SHP77 (cell line): ENCODE measurements at places on chromosomes 7 and 10.

DNA sequence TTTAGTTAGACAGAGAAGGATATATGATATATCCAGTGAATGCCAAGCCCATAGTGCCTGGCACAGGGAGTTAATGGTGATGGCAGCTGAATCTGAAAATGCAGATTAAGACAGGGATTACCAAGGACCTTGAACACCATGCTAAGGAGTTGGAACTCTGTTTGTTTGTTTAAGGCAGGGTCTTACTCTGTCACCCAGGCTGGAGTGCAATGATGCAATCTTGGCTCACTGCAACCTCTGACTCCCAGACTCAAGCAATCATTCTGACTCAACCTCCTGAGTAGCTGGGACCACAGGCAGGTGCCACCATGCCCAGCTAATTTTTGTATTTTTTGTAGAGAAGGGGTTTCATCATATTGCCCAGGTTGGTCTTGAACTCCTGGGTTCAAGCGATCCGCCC, 1.6 kb downstream of the AKR1D1 start:
- DNase-seq: no peak

DNA sequence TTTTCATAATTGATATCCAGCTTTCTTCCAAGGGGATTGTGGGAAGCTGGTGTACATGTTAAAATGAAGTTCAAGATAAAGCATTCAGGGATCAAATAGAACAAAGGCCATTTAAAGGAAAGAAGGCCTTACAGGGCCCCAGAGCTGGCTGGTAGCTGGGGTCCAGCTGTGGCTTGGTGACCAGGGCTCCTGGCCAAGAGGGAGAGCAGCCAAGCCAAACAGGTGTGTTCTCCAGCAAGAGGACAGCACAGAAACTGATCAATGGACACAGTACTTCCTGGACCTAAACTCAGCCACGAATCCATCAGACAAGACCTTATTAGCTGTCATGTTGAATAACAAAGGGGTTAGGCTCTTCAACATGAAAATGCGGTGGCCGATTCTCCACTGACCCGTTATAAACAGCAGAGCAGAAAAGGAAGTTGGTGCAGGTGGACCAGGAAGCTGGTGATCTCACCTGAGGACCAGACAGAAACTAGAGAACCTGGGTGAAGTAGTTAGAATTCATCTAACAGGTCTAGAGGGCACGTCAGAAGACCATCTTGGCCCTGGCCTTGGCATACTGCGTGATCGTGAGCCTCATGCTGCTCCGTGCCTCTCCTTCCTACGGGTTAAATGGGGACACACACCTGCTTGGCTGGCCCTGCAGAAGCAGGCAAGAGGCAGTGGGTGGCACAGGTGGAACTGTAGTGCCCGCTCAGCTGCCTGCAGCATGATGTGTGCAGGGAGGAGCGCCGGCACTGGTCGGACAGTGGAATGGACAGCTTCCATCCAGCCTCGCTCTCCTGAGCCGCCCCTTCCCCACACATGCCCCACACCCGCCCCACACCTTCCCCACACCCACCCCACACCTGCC, 53.8 kb downstream of the PARP12 start:
- no peak for DNase-seq

GRCh38 chr10:1591045-1591444, 146.3 kb downstream of the ADARB2 start:
- no peak for DNase-seq

DNA sequence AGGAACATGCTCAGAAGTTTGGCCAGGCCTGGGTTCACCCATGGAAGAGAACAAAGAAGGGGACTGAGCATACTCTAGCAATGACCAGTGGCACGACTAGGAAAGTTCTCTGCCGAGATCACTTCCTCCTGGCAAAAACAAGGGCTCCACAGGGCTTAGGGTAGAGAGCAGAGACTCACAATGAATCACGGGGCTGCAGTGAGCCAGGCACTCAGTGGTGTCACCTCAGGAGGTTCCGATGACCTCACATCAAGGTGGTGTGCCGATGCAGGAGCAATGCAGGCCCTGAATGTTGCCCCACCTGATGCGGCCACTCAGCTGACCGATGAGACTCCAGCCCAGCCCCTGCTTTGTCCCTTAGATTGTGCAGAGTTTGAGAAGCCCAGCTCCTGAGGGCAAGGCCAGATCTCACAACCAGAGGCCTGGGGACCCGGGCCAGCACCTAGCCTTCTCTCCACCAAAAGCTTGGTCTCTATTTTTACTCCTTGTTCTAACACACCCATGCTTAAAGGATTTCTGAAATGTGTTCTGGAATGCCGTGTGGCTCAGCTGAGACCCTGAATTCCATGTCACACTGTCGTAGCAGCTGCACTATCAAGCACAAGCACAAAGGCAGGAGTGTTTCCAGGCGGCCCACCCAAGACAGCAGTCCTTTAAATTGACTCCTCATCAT, 60.9 kb downstream of the COBL start:
- no peak for DNase-seq

- DNase-seq: no peak
Observed at GRCh38 chr7:131166066-131166465, 161.6 kb upstream of the MKLN1 start.

- DNase-seq: no peak
Observed at GRCh38 chr10:51270936-51271530, 196.7 kb downstream of the PRKG1 start.

- DNase-seq: no peak
Observed at GRCh38 chr7:73918926-73919693, 58.2 kb downstream of the TMEM270 start.

DNA sequence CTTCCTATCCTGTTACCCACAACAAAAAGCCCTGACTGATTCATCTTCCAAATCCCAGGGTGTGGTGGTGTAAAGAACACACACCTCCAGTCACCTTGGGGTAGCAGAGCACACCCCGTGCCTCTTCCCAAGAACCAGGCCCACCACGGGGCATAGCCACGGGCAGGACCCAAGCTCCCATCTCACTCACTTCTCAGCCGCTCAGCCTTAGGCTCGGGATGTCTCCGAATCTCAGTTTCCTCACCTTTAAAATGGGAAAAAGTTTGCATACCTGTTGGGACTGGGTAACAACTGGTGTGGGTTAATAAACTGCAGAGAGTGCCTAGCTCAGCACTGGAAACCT, 139.0 kb downstream of the FGFR2 start:
- no peak for DNase-seq

- no peak for DNase-seq
Observed at GRCh38 chr7:116578526-116578925, 53.7 kb downstream of the CAV1 start.

DNA sequence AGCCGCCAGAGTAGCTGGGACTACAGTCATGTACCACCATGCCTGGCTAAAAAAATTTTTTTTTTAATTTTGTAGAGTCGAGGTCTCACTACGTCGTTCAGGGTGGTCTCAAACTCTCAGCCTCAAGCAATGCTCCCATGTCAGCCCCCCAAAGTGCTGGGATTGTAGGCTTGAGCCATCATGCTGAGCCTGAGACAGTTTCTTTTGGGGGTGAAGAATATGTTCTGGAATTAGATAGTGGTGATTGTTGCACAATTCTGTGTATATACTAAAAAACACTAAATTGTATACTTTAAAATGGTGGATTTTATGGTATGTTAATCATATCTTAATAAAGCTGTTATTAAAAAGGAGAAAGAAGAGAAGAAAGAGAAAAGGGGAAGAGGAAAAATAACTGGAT, 1.5 kb downstream of the CUZD1 start:
- no peak for DNase-seq

- no peak for DNase-seq
Observed at GRCh38 chr7:122304319-122304975, at the start of gene FEZF1. Gene FEZF1, minus strand, starts transcription at chr7:122304750. Its CDS starts 313 bp downstream, at chr7:122304437.

DNA sequence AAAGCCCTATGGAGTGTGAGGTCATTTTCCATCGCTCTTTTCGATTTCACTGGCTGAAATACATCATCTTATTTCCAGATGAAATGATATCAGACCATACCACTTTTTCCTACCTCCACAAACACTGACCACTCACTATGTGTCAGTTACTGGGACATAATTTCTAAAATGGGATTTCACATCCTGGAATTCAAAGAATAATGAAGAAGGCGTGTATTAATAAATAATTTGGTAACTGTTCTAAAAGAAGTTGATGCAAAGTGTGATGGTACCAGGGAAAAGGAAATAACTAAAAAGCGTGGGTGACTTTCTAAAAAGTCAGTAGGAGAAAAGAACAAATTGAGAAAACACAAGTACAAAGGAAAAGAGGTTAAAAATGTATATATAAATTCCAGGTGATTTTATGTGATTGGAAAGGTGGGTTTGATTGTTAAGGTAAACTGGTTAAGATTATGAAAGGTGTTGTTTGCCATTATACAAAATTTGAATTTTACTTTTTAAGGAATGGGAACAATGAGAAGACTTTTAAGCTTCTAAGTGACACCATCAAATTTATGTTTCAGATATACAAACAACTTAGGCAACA, 764 bp upstream of the NDUFA5 start:
- no peak for DNase-seq

DNA sequence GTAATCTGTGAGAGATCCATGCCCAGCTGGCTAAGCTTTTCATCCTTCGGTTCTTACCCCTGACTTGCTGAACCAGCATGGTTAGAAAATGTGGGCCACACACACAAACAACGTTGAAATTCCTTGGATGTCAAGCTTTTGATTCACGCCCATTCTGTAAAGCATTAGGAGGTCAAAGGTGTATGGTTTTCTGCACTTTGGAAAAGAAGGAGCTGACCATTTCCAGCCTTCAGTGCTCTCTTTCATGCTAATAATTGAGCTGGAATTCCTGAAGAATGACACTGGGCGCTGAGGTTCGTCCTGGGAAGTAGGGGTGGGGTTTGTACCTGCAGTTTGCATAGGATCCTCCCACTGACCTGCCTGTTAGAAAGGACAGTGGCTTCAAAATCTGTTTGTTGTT, 23.1 kb downstream of the KLF6 start:
- DNase-seq: no peak

DNA sequence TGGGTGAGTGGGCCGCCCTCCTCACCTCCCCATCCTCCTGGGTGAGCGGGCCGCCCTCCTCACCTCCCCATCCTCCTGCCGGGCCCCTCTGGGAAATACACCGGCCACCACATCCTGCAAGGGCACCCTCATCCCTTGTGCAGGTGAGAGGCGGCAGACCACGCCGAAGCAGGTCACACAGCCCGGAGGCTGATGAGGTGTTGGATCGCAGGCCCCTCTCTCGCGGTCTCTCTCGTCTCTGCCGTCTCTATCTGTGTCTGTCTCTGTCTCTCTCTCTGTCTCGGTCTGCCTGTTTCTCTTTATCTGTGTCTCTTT, 30.8 kb upstream of the FOXL3 start:
- no peak for DNase-seq

- DNase-seq: peak; percentile 78
Observed at GRCh38 chr7:39746103-39746819, 122.9 kb downstream of the RALA start.

DNA sequence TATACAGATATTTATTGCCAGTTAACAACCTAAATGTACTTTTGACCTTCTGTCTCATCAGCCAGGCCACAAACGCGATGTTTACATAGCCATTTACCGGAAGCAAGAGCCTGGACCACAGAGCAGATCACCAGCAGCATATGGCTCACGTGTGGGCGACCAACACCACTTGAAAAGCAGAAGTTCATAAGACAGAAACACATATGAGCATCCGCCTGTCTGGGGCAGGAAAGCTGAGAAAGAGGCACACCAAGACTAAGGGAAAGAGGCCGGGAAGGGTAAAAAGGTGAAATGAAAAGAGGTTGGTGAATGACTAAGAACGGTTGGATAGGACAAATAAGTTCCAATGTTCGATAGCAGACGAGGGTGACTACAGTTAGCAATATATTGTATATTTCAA, 1.3 kb downstream of the ABCB1 start:
- DNase-seq: peak; percentile 69

GRCh38 chr7:79548727-79549126, 95.3 kb upstream of the MAGI2 start:
- DNase-seq: no peak

DNA sequence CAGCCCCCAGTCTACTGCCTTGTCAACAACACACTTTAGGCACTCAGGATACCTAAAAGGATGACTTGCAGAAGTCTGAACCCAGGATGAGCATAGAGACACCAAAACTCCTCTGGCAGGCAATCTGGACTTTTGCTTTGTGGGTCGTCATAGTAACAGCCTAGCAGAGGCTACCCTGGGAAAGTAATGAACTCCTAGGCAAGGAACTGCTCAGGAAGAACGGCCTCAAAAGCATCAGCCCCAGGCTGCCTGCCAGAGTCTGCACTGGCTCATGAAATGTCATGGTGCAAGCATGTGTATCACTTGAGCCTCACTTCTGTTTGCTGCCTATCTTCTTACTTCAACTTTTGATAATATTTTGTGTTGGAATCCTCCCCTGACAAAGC, 715.1 kb downstream of the GRID1 start:
- no peak for DNase-seq

DNA sequence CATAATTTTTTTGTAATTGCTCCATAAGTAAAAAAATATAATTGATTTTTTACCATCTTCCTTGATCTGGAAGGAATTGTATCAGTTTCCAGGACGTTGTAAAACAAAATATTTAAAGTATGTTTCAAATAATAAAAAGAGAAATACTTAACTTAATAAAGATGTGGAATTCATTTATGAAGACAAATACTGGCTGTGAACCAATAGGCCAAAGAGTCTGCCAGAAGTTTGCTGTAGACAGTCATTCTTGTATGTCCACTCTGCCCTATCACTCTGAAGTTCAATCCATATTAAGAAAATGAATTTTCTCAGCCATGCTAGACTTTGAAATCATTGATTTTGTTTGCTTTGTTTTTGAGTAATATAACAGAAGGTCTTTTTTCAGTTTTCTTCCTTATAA, 256.4 kb downstream of the TRIL start:
- no peak for DNase-seq

GRCh38 chr7:5681979-5682546, 99.4 kb downstream of the RNF216 start:
- no peak for DNase-seq

DNA sequence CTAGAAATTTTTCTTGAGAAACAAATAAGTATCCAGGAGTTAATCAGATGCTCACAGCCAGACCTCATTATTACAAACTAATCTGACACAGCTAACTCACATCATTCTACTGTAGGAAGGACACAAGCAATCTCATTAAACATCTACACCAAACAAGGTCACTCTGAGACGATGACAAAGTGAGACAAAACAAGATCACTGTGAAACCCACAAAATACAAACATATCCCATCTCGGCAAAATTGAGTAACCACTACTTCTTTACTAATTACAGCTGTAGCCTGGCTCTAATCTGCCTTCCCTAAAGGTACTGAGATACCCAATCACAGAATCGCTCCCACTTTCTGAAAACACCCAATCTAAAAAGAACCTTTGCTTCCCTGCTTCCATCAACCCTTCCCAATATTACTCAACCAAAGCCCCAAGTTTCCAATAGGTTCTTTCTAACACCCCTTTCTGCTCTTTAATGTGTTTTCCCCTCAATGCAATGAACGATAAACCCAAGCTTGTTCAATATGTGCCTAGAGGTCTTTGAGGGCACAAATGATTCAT, 26.9 kb downstream of the CCDC6 start:
- DNase-seq: no peak

DNA sequence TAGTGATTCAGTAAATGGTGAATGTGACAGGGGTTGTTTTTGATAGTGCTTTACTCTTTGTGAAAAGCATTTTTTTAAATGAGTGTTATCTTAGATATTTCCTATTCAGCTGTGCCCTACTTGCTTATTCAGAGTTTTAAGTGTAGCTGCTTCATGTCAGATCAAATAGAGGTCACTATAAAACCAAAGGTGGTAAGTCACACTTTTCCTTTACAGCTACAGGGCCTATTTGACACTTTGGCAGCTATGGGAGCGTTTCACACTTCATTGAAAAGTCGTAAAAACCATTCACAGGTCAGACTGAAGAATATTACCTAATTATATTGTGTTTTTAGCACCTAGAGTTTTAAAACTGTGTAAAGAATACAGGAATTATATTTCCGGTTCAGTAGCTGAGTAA, 67.3 kb downstream of the ANKIB1 start:
- DNase-seq: no peak

- DNase-seq: peak; percentile 2
Observed at GRCh38 chr7:42886129-42886528, 25.7 kb downstream of the C7orf25 start.
